ENCODE measurements at places on chromosomes 1 and 21.

GRCh38 chr21:34715518-34715917 is 46.7 kb downstream of the CLIC6 start:
- no peak for DNase-seq

DNA sequence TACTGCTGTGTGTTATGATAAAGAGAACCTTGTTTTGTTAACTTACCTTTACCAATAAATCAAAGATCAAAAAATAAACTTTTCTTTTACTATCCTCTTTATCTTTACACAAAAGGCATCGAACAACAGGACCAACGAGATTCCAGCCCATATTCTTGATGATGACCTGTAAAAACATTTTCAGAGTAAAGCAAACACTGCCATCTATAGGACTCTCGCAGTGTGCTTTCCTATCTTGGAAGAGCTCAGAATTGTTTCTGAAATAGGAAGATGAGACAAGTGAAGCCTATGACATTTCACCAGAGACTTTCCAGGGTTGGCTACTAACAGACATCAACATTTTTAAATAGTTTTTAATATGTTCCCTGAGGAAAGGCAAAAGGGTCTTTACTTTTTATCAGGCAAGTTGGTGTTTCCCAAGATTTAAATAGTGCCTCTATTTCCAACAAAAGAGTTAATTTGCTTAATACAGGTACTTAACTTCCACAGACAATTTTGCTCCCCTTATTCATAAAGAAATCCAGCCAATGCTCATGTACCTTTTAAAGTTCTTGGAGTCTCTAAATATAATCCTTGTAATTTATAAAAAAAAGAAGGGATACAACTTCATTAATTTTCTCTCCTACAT is 7.3 kb downstream of the GLMN start:
- DNase-seq, result no peak

DNA sequence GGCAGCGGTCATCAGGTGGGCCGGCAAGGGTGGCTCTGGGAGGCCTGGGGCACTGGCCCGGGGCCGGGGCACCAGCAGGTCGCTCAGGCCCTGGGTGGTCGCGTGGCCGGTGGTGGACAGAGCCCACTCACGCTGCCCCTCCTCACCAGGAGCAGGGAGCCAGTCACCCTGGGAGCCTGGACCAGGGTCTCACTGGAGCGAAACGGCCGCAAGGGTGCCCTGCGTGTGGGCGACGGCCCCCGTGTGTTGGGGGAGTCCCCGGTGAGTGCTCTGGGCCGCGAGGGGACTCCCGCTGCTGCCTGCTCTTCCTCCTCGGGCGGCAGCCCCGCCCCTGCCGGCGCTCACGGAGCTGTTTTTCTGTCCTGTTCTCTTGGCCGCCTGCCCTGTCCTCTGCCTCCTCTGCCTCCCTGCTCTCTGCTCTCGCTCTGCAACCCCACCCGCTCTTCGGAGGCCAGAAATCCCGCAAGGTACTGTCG is 23.5 kb downstream of the RNF223 start:
- DNase-seq, result no peak

DNA sequence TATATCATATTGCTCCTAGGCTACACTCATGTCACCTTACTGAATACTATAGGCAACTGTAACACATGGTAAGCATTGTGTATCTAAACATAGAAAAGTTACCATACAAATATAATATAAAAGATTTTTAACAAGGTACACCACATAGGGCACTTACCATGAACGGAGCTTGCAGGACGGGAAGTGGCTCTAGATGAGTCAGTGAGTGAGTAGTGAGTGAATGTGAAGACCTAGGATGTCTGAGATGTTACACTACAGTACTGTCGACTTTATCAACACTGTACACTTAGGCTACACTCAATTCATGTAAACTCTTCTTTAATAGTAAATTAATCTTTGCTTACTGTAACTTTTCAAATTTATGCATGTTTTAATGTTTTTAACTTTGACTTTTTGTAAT is 81.0 kb upstream of the PLD5 start:
- DNase-seq, result no peak

DNA sequence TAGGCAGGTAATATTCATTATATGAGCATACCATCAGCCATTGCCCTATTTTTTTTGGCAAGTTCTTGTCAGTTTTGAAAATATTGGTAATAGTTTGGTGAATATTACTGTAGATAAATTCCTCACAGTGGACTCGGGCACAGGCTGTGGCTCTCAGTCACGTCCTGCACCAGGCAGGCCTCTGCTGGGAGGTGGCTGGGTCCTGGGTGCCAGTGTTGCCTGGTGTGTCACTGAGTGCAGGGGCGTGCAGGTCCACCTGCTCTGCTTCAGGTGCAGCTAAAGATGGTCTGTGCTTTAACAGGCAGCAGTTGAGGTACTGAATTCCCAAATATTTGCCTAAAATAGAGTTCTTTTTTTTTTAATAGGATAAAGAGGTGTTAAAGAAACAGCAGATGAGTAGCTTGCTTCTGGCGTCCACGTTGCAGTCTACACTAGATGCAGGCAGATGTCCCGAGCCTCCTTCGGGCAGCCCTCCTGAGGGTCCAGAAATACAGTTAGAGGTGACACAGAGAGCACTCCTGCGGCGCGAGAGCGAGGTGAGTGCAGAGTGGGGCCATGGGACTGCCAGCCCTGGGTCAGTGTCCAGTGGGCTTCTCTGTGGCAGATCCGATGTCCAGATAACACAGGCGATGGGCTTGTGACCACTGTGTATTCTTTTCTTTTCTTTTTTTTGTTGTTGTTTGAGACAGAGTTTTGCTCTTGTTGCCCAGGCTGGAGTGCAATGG is 57.3 kb upstream of the DIP2A start:
- DNase-seq, result no peak

GRCh38 chr21:27070861-27071670 is 104.2 kb upstream of the ADAMTS5 start:
- no peak for DNase-seq

DNA sequence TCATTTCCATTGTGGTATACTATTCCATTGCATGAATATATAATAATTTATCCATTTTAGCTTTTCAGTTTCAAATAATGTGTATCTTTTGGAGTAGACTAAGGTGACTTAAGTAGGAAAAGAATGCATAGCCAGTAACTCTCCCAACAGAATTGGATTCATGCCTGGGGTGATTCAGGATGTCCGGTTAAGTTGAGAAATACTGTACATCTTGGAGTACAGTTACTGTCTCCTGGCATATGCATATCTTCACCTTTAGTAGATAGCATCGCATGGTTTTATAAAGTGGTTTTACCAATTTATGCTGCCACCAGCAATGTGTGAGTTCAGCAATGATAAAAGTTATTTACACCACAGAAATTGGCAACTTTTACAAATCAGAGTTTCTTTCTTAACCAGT is 18.6 kb upstream of the SLC6A9 start:
- DNase-seq, result no peak

DNA sequence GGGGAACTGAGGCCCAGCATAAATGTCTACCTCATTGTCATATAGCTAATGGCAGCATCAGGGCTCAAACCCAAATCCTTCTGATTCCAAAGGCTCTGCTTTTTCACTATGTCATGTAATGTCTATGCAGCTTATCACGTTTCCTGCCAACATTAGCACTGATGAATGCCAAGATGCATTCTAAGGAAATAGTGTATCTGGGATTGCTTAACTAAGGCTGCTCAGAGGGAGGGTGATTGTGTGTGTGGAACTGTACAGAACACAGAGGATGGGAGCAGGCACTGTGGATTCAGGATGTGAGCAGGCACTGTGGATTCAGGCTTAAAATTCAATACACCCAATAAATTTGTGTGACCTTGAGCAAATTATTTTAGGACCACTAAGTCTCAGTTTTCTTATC is 456.4 kb upstream of the DEPDC1 start:
- DNase-seq, result no peak

DNA sequence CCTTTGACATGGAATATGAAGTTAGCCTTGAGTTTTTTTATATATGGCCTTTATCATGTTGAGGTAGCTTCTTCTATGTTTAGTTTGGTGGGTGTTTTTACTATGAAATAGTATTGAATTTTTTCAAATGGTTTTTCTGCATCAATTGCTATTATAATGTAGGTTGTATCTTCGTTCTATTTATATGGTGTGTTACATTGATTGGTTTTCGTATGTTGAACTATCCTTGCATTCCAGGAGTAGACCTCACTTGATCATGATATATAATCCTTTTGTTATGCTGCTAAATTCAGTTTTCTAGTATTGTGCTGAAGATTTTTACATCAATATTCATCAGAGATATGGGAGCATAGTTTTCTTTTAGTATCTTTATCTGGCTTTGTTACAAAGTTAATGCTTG is 55.8 kb downstream of the C1orf198 start:
- no peak for DNase-seq

GRCh38 chr1:211296396-211296795 is 30.2 kb upstream of the TRAF5 start:
- no peak for DNase-seq

- DNase-seq, result no peak
Measured at GRCh38 chr1:76240316-76240715, 165.8 kb downstream of the ST6GALNAC3 start.

DNA sequence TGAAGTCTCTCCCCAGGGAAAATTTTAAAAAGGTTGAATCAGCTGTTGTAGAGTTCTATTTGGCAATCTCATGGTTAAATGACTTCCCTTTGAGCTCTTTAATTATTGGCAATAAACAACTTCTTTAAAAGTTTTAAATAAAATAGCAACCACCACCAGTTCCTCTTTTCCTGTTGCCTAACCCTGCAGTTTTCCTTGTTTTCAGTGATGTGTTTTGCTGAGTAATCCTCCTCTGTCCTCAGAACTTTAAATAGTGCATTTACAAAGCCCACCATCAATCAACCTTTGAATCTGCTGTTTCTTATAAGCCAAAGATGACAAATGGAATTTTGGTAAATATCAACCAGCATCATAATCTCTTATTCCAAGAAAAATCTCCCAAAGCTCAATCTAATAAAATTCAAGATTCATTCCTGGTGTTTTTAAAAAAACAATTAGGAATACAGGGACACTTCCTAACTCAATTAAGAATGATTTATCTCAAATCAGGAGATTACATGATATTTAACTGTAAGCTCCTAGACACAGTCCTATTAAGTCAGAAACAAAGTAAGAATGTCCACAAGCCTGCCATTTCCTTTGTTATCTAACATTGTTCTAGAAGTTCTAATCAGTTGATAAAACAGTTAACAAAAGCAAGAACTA is 14.8 kb downstream of the AVPR1B start:
- no peak for DNase-seq

GRCh38 chr1:29249951-29250581 is 13.7 kb downstream of the PTPRU start:
- DNase-seq, result no peak

DNA sequence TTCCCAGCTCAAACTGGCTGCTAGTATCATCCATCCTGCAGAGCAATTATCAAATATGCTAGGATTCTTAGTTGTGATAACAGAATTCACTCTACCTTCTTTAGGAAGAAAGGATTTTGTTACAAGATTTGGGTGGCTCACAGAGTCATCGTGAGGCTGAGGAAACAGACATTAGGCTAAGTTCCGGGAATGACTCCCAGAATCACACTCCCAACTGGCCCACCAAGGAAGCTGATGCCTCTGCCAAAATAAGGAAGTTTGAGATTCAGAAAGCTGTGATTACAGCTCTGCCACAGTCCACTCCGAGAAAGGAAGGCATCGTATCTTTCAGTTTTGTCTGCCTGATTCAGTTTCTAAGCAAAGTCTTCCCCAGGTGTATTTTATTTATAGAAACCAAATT is 50.6 kb upstream of the LYPLAL1 start:
- DNase-seq, result no peak

- DNase-seq, result no peak
Measured at GRCh38 chr1:76260279-76260678, 185.7 kb downstream of the ST6GALNAC3 start.

DNA sequence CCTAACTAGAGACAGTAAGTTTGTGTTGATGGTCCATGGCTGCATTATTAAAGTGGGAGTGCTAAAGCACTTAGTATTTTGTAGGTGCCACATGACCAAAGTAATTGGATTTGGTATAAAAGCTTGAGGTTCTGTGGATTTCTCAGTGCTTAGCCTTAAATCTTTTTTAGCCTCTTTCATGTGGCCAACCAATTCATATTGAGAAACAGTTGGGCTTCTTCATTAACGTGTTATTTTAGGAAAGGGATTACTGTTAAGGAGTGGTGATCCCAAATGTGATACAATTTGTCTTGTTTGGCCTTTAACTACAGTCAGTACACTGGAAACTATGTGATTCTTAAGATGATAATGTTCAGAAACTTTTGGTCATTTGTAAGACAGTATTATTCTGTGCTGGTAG is 25.5 kb downstream of the MAN1A2 start:
- DNase-seq, result no peak

GRCh38 chr21:42425591-42425990 is 21.9 kb downstream of the UBASH3A start:
- no peak for DNase-seq

- no peak for DNase-seq
Measured at GRCh38 chr21:44423312-44423821, 31.9 kb upstream of the LRRC3 start.

- no peak for DNase-seq
Measured at GRCh38 chr1:172224871-172225270, 195.6 kb upstream of the C1orf105 start.

DNA sequence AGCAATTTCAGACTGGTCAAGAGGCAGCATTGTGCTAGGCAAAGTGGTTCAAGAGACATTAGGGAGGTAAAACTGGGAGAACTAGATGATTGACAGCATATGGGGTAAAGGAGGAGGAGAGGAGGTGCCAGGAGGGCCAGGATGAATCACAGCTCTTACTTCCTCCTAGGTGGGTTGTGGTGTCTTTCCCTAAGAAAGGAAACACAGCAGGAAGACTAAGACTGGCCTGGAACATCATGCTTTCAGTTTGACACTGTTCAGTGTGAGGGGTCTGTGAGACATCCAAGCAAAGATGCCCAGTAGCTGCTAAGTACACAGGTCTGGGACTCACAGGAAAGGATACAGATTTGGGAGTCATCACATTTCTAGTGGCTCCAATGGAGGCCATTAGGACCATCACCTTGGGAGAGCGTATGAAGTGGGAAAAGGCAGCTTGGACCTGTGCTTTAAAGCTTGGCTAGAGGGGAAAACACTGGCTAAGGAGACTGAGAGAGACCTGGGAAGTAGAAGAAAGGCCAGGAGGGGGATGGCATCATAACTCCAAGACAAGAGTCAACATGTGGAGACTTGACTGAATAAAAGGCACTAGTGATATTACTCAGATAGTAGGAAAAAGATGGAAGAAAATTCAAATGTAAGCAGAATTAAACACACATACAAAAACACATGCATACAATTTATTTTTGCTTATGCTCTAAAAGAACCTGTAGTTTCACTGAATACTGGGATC is 17.3 kb downstream of the CD58 start:
- no peak for DNase-seq

GRCh38 chr1:28340221-28340974 is 11.6 kb downstream of the MED18 start:
- DNase-seq, result no peak
